ENCODE measurements at places on chromosomes 7 and 10.

- no peak for DNase-seq
Measured at GRCh38 chr10:89183571-89183970, 23.5 kb downstream of the CH25H start.

GRCh38 chr10:80407812-80408241 lies 524 bp upstream of the PRXL2A start:
- DNase-seq, result no peak

- DNase-seq, result no peak
Measured at GRCh38 chr10:78403781-78404180, 370.1 kb downstream of the RPS24 start.

- no peak for DNase-seq
Measured at GRCh38 chr7:194252-195009, 2.1 kb downstream of the FAM20C start.

DNA sequence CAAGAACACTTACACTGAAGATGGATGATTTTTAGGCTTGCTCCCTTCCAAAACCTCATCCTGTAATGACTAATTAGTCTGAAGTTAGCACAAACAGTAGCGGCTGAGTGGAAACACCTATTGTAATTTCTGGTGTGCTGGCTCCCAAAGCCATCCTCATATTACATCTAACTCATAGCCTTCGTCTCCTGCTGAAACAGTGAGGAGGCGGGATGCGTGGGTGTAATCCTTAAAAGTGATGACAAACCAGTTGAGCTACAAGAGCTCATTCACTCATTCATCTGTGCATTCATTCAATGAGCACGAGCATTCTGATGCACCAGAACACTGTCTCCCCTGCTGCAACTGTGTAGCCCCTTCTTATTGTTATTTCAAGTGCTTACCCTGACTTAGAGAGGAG lies 235.3 kb downstream of the CALN1 start:
- no peak for DNase-seq

- no peak for DNase-seq
Measured at GRCh38 chr7:28104041-28104541, 76.5 kb downstream of the JAZF1 start.

GRCh38 chr7:121082400-121083101 lies 94.0 kb downstream of the CPED1 start:
- no peak for DNase-seq

DNA sequence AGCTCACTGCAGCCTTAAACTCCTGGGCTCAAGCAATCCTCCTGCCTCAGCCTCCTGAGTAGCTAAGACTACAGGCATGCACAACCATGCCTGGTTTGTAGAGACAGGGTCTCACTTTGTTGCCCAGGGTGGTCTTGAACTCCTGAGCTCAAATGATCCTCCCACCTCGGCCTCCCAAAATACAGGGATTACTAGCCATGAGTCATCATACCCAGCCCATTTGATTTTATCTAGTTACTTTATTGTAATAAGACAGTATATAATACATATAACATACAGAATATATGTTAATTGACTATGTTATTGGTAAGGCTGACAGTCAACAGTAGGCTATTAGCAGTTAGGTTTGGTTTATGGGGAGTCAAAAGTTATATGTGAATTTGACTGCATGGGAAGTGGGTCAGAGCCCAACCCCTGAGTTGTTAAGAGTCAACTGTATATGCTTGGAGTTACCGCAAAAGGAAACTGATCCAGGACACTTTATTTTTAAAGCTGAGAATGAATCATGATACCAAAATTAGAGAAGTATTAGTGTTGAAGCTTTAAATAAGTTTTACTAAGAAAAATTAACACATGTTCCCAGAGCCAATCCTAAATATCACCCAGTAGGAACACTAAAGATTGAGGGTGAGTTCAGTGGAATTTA lies 20.7 kb upstream of the KMT2E start:
- no peak for DNase-seq
